ENCODE measurements at places on chromosomes 7 and 10.

- no peak overlapping the region for H3K27ac ChIP-seq
- peaks cover 57% of the 10 kb centered on the region for H3K4me1 ChIP-seq
- H3K36me3 ChIP-seq, result peaks cover 43% of the 10 kb centered on the region
- H3K4me3 ChIP-seq, result no peak overlapping the region
- no peak for DNase-seq
- H3K27me3 ChIP-seq, result no peaks in the 10 kb centered on the region
Measured at GRCh38 chr7:50221433-50221832, 83.1 kb upstream of the IKZF1 start.

- DNase-seq, result no peak
- peak overlapping the region; percentile 57 for H3K4me3 ChIP-seq
- H3K27ac ChIP-seq, result peak overlapping the region; percentile 100
- H3K27me3 ChIP-seq, result no peaks in the 10 kb centered on the region
- peaks cover 68% of the 10 kb centered on the region for H3K4me1 ChIP-seq
- H3K36me3 ChIP-seq, result peaks cover 36% of the 10 kb centered on the region
Measured at GRCh38 chr7:601036-601594, 81.5 kb upstream of the PDGFA start.

GRCh38 chr7:31918706-31919393 is 151.4 kb downstream of the PDE1C start:
- H3K4me3 ChIP-seq, result no peak overlapping the region
- no peak overlapping the region for H3K27ac ChIP-seq

DNA sequence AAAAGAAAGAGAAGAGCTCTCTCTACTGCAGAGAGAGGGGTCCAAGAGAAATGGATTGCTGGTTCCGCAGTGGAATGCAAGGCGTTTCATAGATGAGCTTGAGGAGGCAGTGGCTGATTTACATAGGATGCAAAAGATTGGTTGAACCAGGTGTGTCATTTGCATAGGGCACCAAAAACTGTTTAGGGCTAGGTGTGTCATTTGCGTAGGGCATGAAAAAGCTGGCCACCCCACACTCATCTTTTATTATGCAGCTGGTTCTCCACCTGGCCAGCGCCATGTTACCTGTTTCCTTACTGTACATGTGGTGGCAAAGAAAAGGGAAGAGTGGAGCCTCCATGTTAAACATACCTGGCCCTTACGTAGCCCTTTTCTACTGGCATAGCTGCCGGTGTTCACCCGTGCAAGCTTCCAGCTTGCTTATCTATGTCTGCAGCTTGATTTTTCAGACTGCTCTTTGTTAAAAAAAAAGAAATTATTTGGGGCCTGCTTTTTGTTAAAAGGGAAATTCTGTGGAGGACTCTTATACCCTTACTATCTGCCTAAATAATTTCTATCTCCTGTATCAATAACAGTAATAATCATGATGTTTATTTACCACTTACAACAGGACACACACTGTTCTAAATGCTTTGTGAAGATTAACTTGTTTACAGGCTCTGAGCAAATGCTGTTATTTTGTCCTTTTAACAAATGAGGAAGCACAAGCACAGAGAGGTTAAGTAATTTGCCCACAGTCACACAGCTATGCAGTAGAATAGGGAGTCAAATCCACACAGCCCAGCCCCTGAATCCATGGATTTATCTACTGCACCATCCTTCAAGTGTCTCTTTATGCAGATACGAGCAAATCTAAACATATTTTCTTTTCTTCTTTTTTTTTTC is 33.3 kb downstream of the CASP7 start:
- H3K27me3 ChIP-seq, result no peaks in the 10 kb centered on the region
- H3K27ac ChIP-seq, result no peak overlapping the region
- H3K4me3 ChIP-seq, result no peak overlapping the region
- H3K4me1 ChIP-seq, result peaks cover 19% of the 10 kb centered on the region
- no peak for DNase-seq
- H3K36me3 ChIP-seq, result peaks cover 27% of the 10 kb centered on the region

DNA sequence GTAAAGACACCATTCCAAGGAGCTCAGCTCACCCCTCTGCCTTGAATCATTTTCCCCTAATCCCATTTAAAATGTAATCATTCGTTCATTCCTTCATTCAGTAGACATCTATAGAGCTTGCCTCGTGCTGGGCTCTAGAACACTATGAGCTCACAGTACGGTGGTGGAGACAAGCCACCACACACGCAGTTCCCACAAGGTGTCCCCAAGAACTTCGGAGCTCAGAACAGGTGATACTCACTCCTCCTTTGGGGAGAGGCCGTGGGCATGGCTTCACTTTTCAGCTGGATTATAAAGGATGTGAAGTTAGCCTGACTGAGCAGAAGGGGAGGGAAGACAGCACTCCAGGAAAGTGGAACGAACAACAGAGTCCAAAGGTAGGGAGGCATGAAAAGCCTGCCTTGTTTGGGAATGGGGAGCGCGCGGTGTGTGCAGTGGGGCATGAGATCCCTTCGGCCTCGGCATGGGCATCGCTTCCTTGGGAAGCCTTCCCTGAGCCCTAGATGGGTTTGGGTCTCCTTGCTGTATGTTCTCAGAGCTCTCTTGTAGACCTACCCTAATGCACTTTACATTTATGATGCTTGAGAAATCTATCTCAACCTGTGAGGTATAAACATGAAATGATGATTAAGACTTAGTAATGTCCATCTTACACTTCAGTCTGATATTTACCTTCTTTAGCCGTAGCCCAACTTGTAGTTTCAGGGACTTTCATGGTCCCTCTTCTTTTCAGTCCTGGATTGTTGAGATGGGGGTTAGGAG is 809 bp upstream of the OGA start:
- peaks cover 24% of the 10 kb centered on the region for H3K4me1 ChIP-seq
- peak overlapping the region; percentile 96 for H3K4me3 ChIP-seq
- DNase-seq, result no peak
- H3K27ac ChIP-seq, result peak overlapping the region; percentile 99

- no peak within 1 kb of the TSS for H3K27ac ChIP-seq
- no peaks in the 10 kb centered on the region for H3K36me3 ChIP-seq
- H3K27me3 ChIP-seq, result no peaks in the 10 kb centered on the region
Measured at GRCh38 chr7:1087952-1088920, at the start of gene GPER1. TSS of gene GPER1 (plus strand) at chr7:1088113. CDS start at chr7:1091729, 3,616 bp downstream.

- H3K4me3 ChIP-seq, result peak overlapping the region; percentile 89
- H3K4me1 ChIP-seq, result peaks cover 51% of the 10 kb centered on the region
- peak overlapping the region; percentile 97 for H3K27ac ChIP-seq
- no peak for DNase-seq
Measured at GRCh38 chr7:100603726-100604027, 1.5 kb downstream of the PCOLCE start.

GRCh38 chr7:119996634-119997033 is 276.3 kb upstream of the KCND2 start:
- H3K27ac ChIP-seq, result no peak overlapping the region
- no peaks in the 10 kb centered on the region for H3K36me3 ChIP-seq
- no peak overlapping the region for H3K4me3 ChIP-seq
- H3K4me1 ChIP-seq, result no peaks in the 10 kb centered on the region
- H3K27me3 ChIP-seq, result no peaks in the 10 kb centered on the region

- peaks cover 9% of the 10 kb centered on the region for H3K4me1 ChIP-seq
- H3K36me3 ChIP-seq, result no peaks in the 10 kb centered on the region
- H3K27me3 ChIP-seq, result peaks cover 16% of the 10 kb centered on the region
- DNase-seq, result no peak
- no peak overlapping the region for H3K27ac ChIP-seq
Measured at GRCh38 chr7:73885975-73886798, 25.2 kb downstream of the TMEM270 start.

DNA sequence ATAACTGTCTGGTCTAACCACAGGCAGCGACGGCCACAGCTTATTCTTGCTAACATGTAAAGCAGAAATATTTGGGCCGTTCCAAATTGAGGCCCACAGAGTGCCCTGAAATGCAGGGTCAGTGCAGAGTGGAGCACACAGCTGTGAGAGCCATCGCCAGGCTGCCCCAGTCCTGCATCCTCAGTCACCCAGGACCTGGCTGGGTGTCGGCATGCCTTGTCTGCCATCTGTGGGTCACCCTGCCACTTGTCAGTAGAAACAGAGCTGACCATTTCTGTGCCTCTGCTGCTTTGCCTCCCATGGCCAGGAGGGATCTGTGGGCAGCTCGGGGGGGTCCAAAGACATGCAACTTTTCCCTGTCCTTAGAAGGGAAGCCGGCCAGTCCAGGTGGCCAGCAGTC is 57.3 kb upstream of the BTBD16 start:
- no peak overlapping the region for H3K4me3 ChIP-seq
- no peak overlapping the region for H3K27ac ChIP-seq
- H3K27me3 ChIP-seq, result no peaks in the 10 kb centered on the region

- H3K4me3 ChIP-seq, result no peak overlapping the region
- peaks cover 6% of the 10 kb centered on the region for H3K4me1 ChIP-seq
- peaks cover 8% of the 10 kb centered on the region for H3K27me3 ChIP-seq
- H3K36me3 ChIP-seq, result no peaks in the 10 kb centered on the region
- no peak overlapping the region for H3K27ac ChIP-seq
Measured at GRCh38 chr7:93014410-93014809, 103.4 kb downstream of the SAMD9 start.

- H3K27me3 ChIP-seq, result no peaks in the 10 kb centered on the region
- no peak for DNase-seq
- no peak overlapping the region for H3K4me3 ChIP-seq
- no peaks in the 10 kb centered on the region for H3K36me3 ChIP-seq
- peaks cover 5% of the 10 kb centered on the region for H3K4me1 ChIP-seq
Measured at GRCh38 chr10:29512425-29512974, 122.3 kb downstream of the SVIL start.

DNA sequence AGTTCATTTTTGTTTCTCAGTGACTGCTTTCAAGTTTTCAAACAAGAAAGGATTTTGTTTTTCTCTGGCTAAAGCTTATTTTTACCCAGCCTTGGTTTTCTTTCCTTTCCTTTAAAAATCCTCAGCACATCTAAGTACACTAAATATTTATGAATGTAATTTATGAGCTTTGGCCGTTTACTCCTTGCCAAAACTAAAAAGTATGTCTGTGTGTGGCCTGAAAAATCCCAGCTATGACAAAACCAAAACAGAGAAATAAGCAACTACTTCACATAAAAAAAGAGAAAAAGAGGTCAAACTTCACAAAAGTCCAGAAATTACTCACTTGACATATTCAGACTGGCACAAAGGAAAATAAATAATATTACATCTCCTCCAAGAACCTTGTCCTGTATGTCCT is 365.1 kb upstream of the NFE2L3 start:
- no peaks in the 10 kb centered on the region for H3K4me1 ChIP-seq
- no peak for DNase-seq
- peaks cover 6% of the 10 kb centered on the region for H3K27me3 ChIP-seq
- H3K27ac ChIP-seq, result no peak overlapping the region

DNA sequence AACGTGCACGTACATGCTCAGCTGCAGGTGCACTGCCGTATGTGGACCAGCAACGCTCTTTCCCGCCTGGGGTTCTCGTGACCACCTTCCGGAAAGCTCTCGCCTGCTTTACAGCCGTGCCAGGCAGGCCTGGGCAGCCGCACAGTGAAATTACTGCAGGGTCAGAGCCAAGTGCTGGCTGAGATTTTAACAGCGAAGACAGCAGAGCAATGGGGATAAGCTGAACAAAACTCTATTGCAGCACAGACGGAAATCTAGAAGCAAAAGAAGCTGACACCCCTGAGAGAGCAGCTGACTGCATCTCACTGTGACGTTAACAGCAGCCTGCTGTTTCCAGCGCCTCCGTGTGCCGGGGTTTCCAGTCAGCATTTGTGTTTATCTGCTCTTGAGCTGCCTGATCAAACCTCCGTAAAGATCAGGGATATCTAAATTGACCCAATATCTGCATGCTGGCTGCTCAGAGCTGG is 179.0 kb downstream of the DIP2C start:
- H3K4me3 ChIP-seq, result no peak overlapping the region
- H3K4me1 ChIP-seq, result peaks cover 11% of the 10 kb centered on the region
- H3K36me3 ChIP-seq, result no peaks in the 10 kb centered on the region
- peaks cover 6% of the 10 kb centered on the region for H3K27me3 ChIP-seq

- H3K27ac ChIP-seq, result no peak overlapping the region
- no peak overlapping the region for H3K4me3 ChIP-seq
- no peaks in the 10 kb centered on the region for H3K27me3 ChIP-seq
- no peak for DNase-seq
- no peaks in the 10 kb centered on the region for H3K36me3 ChIP-seq
Measured at GRCh38 chr7:146486519-146486918, 369.9 kb downstream of the CNTNAP2 start.

GRCh38 chr7:8177109-8177933 is 84.6 kb downstream of the ICA1 start:
- peak overlapping the region; percentile 99 for H3K27ac ChIP-seq
- peaks cover 3% of the 10 kb centered on the region for H3K27me3 ChIP-seq
- peak overlapping the region; percentile 68 for H3K4me3 ChIP-seq
- no peak for DNase-seq
- peaks cover 50% of the 10 kb centered on the region for H3K4me1 ChIP-seq

DNA sequence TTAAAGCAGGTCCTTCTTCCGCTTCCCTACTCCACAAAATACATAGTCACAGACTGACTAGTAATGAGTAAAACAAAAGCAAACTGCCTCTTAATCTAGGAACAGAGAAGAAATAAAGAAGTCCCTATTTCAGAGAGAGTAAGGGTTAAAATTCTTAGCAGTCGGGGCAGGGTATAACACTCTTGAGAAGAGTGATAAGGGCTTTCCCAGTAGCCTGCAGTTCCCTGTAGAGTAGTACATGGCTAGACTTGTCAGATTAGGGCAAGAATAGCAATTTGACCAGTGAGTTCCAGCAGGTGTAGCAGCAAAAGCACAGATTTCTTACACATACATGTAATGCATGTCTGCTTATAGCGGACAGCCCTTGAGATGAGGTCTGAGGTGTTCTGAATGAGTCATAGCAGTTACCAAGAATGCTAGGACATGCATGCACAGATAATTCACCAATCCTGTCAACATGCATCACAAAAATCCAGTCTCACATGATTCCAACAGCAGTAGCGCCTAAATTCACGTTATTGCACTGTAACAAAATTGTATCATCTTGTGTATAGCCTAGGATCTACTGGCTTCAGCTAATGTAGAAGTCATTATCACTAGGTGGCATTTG is 40.7 kb downstream of the BTRC start:
- no peaks in the 10 kb centered on the region for H3K27me3 ChIP-seq
- no peak for DNase-seq
- peaks cover 4% of the 10 kb centered on the region for H3K4me1 ChIP-seq

- DNase-seq, result no peak
- peaks cover 18% of the 10 kb centered on the region for H3K36me3 ChIP-seq
- H3K4me3 ChIP-seq, result no peak overlapping the region
- peaks cover 11% of the 10 kb centered on the region for H3K27me3 ChIP-seq
Measured at GRCh38 chr10:84159076-84159685, 14.4 kb upstream of the GPR15LG start.

- peaks cover 33% of the 10 kb centered on the region for H3K27me3 ChIP-seq
- peaks cover 2% of the 10 kb centered on the region for H3K4me1 ChIP-seq
- H3K27ac ChIP-seq, result no peak overlapping the region
- no peak overlapping the region for H3K4me3 ChIP-seq
Measured at GRCh38 chr7:1662767-1663166, 7.3 kb upstream of the ELFN1 start.

DNA sequence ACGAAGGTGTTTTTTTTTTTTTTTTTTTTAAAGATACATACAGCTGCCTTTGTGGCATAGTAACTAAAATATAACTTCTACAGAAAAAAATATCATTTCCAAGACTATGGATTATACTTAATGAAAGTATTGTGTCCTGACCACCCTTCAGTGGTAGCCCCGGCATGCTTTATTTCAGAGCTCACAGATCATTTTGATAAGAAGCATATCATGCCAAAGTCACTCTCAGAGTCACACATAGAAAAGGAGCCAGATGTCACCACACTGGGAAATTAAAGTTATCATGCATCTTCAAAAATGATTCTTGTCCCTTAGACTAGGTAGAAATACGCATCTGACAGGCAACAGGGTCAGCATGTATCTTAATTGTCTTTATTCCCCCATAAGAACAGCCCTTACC is 3.0 kb downstream of the ADARB2 start:
- H3K4me1 ChIP-seq, result no peaks in the 10 kb centered on the region
- H3K36me3 ChIP-seq, result no peaks in the 10 kb centered on the region
- no peak overlapping the region for H3K4me3 ChIP-seq
- H3K27ac ChIP-seq, result no peak overlapping the region
- DNase-seq, result no peak
- H3K27me3 ChIP-seq, result peaks cover 58% of the 10 kb centered on the region
